Stimulated activated CD4-positive, alpha-beta T cell treated with anti-CD3 and anti-CD28 coated beads, Interleukin-1b, Interleukin-23, amount 100 ng/mL, for 1 hour (primary cell): ENCODE measurements at places on chromosomes 13 and 19.

GRCh38 chr19:35167251-35168119 lies 12.9 kb downstream of the FXYD5 start:
- no peak for DNase-seq

DNA sequence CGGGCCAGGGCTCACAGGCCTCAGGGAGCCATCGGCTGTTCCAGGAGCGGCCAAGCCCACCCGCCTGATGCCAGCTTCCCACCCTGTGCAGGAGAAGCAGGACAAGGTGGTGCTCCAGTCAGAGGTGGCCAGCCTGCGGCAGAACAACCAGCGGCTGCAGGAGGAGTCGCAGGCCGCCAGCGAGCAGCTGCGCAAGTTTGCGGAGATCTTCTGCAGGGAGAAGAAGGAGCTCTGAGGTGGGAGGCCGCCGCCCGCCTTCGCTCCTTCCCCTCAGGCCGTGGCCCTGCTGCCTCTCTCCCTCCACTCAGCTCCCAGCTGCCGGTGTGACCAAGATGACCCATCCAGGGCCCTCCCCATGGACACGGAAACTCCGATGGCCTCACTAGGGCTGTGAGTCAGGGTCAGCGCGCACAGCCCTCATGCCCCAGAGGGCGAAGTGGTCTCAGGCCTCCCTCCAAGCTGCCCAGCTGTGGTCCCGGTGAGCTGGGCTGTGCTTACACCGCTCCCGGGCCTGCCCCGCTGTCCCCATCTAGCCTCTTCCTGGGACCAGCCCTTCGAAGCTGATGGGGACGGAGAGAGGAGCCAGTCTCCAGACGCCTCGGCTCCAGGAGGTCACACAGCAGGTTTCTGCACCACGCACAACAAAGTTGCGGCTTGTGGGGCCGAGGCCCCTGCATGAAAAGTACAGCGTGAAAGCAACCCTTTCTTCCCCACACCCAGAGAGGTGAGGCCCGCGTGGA lies 17.8 kb downstream of the DPF1 start:
- no peak for DNase-seq

DNA sequence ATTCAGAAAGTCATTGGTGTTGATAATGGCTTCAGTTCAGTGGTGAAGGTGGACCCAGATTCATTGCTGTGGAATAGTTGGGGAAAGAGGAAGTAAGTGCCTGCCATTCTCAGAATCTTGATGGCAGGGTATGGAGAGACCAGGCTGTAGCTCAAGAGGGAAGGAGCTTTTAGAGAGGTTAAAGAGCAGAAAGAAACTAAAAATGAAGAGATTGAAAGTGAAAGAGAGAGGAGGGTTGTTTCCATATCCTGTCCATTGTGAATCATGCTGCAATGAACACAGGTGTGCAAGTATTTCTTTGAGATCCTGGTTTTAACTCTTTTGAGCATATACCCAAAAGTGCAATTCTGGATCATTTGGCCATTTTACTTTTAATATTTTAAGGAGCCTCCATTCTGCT lies 12.5 kb downstream of the GJB6 start:
- no peak for DNase-seq

DNA sequence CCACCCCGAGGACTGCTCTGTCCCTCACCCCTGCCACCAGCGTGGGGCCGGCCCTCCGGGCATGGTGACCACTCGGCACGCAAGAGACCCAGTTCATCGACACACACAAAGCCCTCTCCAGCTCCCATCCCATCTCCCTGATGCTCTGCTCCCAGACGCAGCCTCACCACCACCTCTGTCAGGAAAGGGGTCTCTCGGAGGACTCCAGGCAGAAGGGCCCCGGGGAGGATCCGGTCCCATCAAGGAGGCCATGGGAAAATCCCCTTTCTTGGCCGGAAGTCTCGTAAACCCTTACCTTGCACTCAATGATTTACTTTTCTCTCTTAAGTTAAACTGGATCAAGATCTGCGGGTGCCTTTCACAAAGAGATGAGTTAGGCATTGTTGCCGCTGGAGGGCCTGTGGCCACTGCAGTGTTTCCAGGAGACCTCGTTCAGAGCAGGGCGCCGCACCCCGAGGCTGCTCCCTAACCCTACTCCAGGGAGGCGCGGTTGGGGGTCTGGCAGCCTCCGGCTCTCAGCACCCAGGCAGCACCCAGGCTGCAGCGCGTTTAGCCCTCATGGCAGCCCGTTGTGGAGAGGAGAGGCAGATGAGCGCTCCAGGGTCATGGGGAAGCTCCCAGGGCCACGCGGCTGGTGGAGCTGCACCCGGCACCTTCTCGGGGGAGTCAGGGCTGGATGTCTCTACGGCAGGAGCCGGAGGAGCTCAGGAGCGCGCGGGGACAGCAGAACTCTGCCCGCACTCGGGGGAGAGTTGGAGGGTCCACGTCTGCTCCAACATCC lies 31.0 kb downstream of the C2CD4C start:
- DNase-seq, result no peak

DNA sequence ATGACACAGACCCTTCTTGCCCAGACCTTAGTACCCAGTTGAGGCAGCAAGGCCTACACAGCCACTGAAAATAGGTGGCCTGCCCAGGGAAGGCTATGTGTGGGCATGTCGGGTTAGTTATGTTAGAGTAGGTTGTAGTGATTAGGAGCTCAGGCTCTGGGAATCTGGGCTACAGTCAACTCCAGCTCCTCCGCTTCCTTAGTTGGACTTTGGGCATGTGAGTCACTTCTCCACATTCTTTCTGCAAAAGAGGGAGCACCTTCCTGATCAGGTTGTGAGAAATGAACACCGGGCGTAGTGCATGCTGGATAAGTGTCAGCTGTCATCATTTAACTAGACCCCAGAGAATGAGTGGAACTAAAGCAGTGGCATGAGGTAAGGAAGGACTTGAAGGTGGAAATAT lies 64.8 kb downstream of the ARHGAP35 start:
- no peak for DNase-seq
